Naive B cell (primary cell): ENCODE measurements at places on chromosomes 2 and 18. TPM values are rescaled to one million over a fixed set of nuclear protein-coding genes. Genes with fewer than 3 reads are reported as not detected.

The HJURP gene
- not detected for polyA plus RNA-seq

DNA sequence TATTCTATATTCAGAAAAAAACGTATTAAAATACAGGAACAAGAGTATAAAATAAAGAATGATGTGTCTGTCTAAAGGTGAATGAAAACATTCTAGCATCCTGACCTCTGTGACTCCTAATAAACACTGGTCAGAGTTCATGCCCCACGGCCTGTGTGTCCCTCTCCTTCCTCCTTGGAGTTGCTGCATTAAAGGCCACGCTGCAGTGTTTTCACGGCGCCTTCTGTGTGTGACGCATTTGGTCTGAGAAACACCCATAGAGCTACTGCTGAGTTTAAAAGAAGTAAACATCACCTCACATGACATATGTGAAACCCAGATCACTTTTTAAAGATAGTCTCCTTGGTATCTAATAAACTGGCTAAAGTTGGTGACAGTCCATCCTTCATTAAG lies 90.5 kb downstream of the ITGB1BP1 start:
- no peak for DNase-seq

The THAP4 gene
- 29.8 TPM for polyA plus RNA-seq

DNA sequence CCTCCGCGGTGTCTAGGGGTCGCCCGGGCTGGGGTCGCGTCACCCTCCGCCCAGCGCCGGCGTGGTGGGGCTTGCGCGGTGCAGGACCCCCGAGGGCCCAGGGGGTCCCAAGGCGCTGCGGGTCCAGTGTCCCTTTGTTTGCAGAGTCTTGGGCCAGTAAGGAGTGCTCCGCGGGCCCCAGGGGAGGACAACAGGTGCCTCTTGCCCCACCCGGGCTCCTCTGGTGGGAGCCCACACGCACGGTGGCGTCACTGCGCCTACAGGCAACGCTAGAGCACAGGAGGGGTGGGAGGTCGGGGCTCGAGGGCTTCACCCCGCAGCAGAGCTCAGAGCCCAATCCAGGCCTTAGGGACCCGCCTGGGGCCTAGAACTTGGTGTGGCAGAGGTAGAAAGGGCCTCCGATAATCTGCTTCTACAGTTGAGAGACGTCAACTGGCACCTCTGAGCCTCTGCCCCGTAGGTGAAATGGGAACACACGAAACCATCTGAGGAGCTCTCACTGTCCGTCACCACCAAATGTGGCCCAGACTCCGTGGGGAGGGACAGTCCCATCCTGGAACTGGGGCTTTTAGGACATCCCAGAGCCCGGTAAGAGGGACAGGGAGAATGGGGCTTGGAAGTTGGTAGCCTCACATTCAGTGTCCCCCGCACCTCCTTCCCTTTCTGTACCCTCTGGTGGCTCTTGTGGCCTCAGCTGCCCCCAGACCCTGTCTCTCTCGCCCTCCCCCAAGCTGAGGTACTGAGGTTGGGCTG lies 1.4 kb downstream of the ARID5A start:
- DNase-seq, result peak; percentile 68

The CD28 gene
- polyA plus RNA-seq, result 0.13 TPM

DNA sequence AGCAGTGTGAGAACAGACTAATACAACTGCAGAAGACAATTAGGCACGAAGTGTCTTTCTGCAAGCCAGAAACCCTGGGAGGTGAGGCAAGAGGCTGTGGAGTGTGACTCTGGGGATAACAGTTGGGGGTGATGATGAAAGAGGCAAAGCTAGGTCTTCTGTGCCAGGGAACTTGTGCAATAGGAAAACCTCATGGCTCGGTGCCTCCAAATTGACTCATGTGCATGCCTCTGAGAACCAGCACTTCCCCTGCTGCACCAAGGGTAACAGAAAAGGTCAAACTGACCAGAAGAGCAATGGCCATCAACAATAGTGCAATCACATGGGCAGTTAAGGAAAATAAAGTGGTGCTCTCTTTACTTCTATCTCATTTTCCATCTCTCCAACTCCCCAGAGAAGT lies 136.4 kb downstream of the SCG2 start:
- DNase-seq, result no peak

The KANSL1L gene
- 2.6 TPM for polyA plus RNA-seq

The AFG3L2 gene
- polyA plus RNA-seq, result 24.7 TPM

- no peak for DNase-seq
Observed at GRCh38 chr2:227826019-227826521, 12.4 kb downstream of the CCL20 start.

DNA sequence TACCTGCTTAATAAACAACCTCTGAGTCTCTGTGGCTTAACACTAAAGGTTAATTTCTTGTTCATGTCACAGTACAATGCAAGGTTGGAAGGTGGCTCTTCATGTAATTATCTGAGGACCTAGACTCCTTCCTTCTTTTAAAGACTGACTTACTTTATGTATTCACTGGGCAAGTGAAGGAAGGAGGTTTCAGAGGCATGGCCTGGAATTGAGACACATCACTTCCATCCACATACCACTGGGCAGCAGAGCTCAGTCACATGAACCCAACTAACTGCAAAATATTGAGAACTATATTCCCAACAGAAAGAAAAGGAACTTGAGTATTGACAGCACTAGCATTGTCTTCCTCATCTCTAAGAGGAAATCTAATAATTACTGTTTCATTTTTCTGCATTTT lies 57.5 kb upstream of the FN1 start:
- no peak for DNase-seq

The DCDC2C gene
- not detected for polyA plus RNA-seq

The MAP2 gene
- polyA plus RNA-seq, result 7.3 TPM

- DNase-seq, result no peak
Observed at GRCh38 chr2:51028829-51029228, 3.1 kb downstream of the NRXN1 start.

- no peak for DNase-seq
Observed at GRCh38 chr18:22879293-22879692, 53.8 kb upstream of the RBBP8 start.

GRCh38 chr2:160583146-160583535 lies 89.5 kb upstream of the RBMS1 start:
- no peak for DNase-seq

The ZNF385B gene
- polyA plus RNA-seq, result not detected

GRCh38 chr2:120445449-120446143 lies 99.7 kb downstream of the INHBB start:
- no peak for DNase-seq

DNA sequence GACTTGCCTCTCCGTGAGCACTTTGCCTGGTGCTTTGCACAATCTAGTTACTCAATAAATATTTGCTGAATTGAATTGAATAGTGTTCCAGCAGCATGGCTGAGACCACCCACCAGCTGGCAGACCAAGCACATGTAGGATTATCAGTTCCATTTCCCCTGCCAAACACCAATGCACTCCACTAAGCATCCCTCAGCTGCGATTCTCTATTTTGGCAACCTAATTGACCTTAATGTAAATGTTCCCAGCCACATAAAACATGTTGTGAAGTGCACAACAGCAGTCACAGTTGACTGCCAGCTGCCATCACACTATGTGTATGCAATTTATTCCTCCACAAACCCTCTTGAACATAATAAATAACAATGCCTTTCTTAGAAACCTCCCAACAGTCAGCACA lies 1879.4 kb upstream of the PIK3C3 start:
- no peak for DNase-seq

DNA sequence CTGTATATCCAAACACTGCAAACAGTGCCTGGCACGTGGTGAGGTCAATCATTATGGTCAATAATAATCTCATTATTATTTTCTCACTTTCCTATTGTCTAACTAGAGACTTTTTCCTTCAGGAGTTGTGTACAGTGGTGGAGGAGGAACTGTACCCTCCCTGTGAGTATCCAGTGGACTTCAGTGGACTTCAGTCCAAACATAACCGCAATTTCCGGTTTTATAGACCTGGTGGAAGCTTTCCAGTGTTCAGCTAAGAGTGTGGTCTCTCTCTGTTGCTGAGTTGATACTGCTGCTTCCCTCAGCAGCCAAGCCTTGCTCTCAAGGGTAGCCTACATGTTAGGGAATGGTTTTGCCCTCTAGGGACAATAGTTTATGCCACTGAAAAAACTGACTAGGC lies 447.1 kb downstream of the TMEM182 start:
- no peak for DNase-seq

DNA sequence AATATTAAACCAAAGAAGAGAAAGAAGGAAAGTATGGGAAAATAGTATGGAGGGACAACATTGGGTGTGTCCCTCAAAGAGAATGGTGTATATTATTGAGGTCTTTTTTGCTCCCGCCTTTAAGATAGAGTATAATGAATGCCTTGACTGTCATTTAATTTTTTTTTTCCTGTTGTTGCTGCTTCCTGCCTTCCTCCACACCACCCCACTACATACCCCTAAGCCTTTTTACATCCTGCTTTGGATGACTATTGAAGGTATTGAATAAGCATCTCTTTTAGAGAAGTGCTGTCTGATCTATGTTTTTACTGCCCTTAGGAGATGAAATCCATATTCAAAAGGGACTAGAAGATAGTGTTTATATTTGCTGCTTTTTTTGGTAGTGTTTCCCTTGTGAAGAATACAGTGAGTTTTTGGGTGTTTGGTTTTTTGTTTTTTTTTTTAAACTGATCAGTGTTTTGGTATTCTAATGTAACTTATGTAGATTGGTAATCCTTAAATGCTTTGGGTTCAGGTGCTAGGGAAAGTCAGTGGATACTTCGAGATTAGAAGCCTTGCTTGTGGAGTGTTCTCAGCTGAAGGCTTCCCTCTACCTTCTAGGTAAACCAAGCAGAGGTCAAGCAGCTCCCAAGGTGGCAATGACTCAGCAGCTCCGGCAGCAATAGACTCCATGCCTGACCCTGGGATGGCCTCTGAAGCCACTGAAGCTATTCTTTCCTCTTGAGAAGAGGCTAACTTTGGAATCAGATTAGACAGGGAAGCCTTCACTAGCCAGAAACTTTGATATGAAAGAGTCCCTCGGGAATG lies 5.0 kb downstream of the FZD7 start:
- DNase-seq, result no peak
